ENCODE measurements at places on chromosomes 2 and 18. TPM values are rescaled to one million over a fixed set of nuclear protein-coding genes. Genes with fewer than 3 reads are reported as not detected.
A peak's percentile ranks its signal among the peaks of the same experiment; 100 is the strongest.

GRCh38 chr2:200130762-200131166 is 175.4 kb downstream of the MAIP1 start:
- H3K36me3 ChIP-seq, result no peaks in the 10 kb centered on the region
- DNase-seq, result peak; percentile 5
- no peaks in the 10 kb centered on the region for H3K27me3 ChIP-seq
- no peak overlapping the region for H3K4me3 ChIP-seq
- H3K4me1 ChIP-seq, result peaks cover 4% of the 10 kb centered on the region
- H3K27ac ChIP-seq, result no peak overlapping the region

Gene NEU4
- 2.9 TPM for total RNA-seq

- H3K27ac ChIP-seq, result no peak overlapping the region
- no peaks in the 10 kb centered on the region for H3K4me1 ChIP-seq
- no peaks in the 10 kb centered on the region for H3K36me3 ChIP-seq
- no peak overlapping the region for H3K4me3 ChIP-seq
Observed at GRCh38 chr2:152386266-152386665, 51.3 kb downstream of the FMNL2 start.

- H3K27me3 ChIP-seq, result no peaks in the 10 kb centered on the region
- no peaks in the 10 kb centered on the region for H3K36me3 ChIP-seq
- H3K4me1 ChIP-seq, result no peaks in the 10 kb centered on the region
- no peak for DNase-seq
- no peak overlapping the region for H3K4me3 ChIP-seq
Observed at GRCh38 chr2:16319551-16320121, 346.0 kb downstream of the CYRIA start.

- DNase-seq, result no peak
- no peak overlapping the region for H3K4me3 ChIP-seq
- no peak overlapping the region for H3K27ac ChIP-seq
- H3K36me3 ChIP-seq, result peaks cover 30% of the 10 kb centered on the region
- H3K27me3 ChIP-seq, result no peaks in the 10 kb centered on the region
- peaks cover 4% of the 10 kb centered on the region for H3K4me1 ChIP-seq
Observed at GRCh38 chr2:178529194-178529593, 48.9 kb downstream of the PLEKHA3 start.

Gene LIMS2
- total RNA-seq, result 79.8 TPM

DNA sequence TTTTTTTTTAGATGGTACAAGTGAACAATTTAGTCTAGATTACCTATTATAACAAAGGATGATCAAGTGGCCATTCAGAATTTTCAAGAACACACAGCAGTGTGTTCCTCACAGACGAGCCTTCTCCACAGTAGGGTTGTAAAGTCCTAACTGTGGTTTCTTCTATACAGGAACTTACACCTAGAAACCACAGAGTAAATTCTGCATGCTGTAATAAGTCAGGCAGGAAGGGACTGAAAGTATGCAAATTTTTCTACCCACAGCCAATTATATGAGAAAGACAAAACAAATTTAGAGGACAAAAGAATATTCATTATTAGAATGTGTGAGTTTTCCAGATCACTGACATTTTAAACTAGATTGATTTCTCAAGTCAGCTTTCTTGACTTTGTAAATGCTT is 99.5 kb downstream of the RBMS1 start:
- H3K4me1 ChIP-seq, result peaks cover 72% of the 10 kb centered on the region
- DNase-seq, result no peak
- H3K27ac ChIP-seq, result peak overlapping the region; percentile 43

- H3K4me3 ChIP-seq, result no peak overlapping the region
- H3K36me3 ChIP-seq, result no peaks in the 10 kb centered on the region
- H3K27me3 ChIP-seq, result no peaks in the 10 kb centered on the region
- H3K4me1 ChIP-seq, result peaks cover 5% of the 10 kb centered on the region
- peak; percentile 78 for DNase-seq
- no peak overlapping the region for H3K27ac ChIP-seq
Observed at GRCh38 chr2:25664183-25664964, 9.0 kb downstream of the DTNB start.
